Stimulated activated CD4-positive, alpha-beta T cell treated with anti-CD3 and anti-CD28 coated beads, Interleukin-12 subunit alpha, Interleukin-12 subunit beta, amount 100 ng/mL, for 24 hours (primary cell): ENCODE measurements at places on chromosomes 6 and 20.

DNA sequence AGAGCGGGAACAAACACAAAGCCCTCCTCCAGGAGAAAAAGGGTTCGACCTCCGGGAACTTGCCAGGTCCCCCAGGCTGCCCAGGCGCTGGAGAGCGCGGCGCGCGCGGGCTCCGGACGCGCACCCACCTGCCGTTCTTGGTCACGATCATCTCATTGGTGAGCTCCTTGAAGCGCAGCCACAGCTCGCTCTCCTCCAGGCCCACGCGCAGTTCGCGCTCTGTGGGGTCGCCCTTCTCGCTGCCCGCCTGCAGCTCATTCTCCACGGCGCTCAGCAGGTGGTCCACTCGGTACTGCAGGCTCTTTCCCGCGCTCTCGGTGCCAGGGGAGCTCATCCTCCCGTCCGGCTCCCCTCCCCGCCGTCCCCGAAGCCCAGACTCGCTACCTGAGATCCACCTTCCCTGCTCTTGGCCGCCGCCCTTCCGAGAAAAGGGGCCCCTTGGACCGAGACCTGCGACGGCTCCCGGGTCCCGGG lies 356 bp downstream of the TBXT start:
- no peak for DNase-seq

GRCh38 chr20:32067234-32067821 lies 15.3 kb downstream of the HCK start:
- no peak for DNase-seq

DNA sequence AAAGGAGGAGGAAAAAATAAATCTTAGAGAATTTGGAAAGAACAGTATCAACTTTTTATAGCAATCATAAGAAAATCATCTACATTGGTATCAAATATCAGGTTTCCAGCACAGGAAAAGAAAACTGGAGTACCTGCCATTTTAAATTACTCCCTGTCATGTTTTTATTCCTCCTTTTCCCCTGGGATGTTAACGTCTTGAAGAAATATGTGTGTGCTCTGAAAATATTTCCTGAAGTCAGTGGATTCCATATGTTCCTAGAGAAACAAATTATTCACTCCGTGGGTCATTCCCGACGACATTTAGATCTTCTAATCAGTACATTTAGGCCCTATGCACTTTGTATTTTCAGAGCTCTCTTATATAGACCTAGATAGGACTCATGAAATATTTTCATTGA lies 42.0 kb upstream of the RSPO3 start:
- no peak for DNase-seq

DNA sequence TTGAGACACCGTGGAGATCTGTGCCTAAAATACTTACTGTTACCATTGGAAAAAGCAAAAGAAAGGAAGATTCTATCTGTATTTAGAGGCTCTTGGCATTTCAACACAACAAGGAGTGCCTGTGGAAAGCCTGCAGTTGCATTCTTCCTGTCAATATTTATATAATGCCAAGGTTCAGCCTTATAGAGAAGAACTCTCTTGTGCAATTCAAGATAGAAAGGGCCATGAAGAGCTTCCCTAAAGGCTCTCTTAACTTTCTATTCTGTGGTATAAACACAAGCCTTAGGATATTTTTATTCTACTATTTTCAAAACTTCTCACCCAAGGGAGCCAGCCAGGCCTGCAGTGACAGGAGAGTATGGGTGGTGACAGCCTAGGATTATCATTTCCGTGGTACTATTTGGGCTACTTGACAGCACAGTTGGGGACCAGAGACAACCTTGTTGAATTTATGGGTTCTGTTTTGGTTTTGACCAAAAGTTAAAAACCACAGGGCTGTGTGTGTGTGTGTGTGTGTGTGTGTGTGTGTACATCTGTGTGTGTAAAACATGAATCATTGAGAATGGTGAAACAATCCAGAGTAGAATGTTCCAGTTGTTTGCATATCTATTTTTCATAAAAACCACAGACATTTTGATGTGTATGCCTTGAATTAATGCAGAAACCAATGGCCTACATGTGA lies 700.9 kb upstream of the SLC35B3 start:
- DNase-seq: no peak

DNA sequence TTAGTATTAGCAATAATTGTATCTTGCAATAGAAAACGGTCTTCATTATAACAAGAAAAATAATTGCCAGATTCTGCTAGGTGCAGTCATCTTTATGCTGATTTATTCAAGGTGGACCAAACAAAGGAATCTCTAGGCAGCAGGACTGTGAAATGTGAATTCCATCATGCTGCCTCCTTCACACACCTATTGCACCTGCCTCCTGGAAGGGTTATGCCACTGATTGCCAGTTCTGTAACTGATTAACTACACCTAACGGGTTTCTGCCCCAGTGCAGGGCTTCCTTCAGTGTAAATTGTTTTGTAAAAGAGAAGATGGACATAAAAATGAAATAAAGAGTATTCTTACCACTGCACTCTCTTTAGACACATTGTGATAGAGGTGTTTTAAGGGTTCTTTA lies 96.1 kb downstream of the FOXO3 start:
- no peak for DNase-seq

DNA sequence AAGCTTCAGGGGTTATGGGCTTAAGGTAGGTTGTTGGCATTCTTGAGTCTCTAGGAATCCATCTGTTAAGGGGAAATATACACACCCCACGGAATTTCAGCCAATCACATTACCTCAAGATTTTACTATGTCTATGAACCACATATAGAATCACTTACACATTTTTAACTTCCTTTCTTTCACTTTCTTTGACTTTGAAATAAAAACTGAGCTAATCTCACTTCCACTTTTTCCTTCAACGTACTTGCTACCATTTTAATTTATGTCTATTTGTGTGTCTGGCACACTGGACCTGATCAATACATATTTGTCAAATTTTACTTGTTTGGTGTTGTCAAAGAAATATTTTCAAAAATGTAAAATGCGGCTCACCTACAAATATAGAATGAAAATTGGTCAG lies 545.4 kb upstream of the JAG1 start:
- no peak for DNase-seq

- DNase-seq: no peak
Measured at GRCh38 chr6:15969236-15969778, 159.6 kb upstream of the MYLIP start.

DNA sequence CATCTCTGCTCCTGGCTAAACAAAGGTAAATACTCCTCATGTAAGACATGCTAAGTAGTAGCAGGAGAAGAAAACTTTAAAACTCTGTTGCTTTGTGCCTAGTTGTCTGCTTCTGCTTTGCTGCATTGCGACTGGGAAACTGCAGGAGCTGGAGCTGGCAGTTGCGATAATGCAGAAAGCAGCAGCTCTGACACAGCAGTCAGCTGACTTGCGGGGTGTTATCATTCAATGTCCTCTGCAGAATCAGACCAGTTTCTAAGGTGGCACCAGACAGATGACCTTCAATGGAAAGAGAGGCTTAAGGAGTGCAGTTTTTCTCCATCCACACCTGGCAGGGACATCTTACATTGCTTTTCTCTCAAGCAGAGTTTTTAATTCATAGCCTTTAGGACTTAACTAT lies 69.9 kb upstream of the SOX4 start:
- DNase-seq: no peak

DNA sequence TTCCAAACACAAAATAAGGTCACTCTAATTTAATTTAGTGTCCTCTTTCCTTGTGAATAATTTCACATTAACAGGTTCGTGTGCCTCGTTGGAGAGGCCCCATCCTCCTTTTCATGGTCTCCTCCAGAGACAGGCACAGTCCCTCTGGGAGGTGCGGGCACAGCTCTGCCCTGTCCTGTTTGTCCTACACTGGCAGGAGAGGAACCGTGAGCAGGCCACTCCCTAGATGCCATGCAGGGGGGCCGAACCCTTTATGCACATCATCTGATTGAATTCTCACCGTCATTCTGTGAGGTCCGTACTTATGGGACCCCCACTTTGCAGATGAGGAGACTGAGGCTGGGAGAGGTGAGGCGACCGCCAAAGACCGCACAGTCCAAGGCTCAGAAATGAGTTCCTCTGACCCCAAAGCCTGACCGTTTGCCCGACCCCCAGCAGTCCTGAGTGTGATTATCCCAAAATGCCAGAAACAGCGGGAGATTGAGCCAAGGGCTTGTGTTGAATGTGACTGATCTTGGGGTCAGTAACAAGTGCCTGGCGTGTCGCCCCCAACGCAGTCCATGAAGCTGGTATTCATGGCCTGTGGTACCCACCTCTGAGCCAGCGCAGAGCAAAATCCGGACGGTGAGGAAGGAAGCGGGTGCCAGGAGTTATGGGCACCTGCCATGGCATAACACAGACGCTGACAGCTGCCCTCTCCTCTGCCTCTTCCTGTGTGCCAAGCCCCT lies 43.5 kb downstream of the PMEPA1 start:
- no peak for DNase-seq

- no peak for DNase-seq
Measured at GRCh38 chr20:37152284-37152683, 26.8 kb upstream of the RPN2 start.

- DNase-seq: no peak
Measured at GRCh38 chr6:47109281-47109680, 67.1 kb upstream of the ADGRF1 start.

DNA sequence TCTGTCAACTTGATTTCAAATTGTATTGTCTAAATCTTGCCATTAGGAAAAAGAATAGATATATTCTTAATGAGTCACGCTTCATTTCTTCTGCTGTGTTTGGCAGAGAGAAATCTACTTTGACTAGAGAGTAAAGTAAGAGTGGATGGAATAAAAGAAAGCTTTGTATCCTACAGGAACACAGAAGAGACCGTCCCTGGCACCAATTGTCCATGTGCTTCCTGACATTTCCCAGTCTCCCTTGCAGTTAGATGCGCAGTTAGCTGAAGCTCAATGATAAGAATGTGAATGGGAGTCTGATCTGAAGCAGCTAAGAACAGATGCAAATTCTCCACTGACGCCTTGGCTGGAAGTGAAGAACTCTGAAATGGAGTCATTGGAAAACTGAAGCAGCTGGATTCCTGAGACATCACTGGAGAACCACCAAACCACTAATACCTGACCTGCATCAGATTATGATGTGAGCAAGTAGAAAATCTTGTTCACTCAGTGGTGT lies 528.2 kb upstream of the MARCKS start:
- no peak for DNase-seq

GRCh38 chr20:48319943-48320584 lies 507.7 kb downstream of the PREX1 start:
- DNase-seq: no peak

GRCh38 chr6:167644412-167645132 lies 182.1 kb upstream of the AFDN start:
- DNase-seq: no peak

DNA sequence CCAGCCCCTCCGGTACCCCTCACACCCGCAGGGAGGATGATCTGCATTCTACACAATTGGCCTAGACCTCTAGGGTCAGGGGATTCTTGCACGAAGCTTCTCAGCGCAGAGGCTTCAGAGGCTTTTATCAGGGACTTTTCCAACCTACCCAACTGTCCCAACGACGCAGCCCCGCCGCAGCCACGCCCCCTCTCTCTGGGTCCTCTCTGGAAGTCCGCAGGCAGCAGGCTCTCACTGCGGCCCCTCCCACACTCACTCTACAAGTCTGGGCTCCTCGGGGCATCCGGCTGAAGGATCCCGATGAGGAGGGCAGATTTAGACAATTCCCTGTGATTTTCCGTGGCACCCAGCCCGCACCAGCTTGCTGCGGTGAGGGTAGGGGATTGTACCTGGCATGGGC lies 227.7 kb upstream of the RNF24 start:
- DNase-seq: no peak

GRCh38 chr20:3494218-3494617 lies 23.4 kb downstream of the ATRN start:
- no peak for DNase-seq

GRCh38 chr6:71033171-71033570 lies 76.3 kb upstream of the B3GAT2 start:
- DNase-seq: no peak

DNA sequence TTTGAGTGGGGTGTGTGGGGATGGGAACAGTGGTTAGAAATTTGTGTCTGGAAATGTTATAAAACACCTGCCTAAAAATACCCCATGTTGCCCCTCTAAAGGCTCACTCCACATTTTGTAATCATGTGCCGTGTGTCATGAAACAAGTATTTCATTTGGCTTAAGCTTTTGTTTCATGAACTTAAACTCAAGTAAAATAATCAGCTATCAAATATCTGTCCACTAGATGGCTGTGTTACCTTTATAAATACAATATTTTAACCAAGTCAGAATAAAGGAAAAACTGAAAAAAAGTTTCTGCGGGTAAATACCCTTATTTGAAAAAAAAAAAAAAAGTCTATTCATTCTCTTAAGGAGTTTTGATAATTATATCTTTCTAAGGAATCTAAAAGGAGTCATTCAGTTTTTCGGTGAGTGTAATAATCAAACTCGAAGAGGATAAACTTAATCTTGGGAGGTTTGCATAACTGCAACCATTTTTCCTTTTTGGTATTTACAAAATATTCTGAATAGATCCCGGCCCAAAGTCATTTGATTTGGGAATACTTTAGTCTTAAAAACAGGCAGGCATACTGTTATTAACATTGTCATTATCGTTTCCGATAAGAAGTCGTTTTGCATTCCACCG lies 29.9 kb upstream of the MTRF1L start:
- no peak for DNase-seq

DNA sequence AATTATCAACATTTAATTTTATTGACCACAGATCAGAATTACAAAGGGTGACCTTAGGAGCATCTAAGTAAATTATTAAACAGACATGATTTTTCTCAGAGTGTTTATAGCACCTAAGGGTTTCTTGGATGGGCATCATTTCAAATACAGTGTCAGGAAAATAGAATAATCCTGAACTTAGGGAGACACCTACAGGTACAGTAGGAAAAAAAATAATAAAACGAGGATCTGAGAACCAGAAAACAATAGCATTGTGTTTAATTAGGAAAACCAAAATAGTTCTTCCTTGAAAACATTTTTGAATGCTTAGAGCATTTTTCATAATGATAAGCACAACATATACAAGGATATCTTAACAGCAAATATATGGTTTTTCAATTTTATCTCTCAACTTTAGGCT lies 39.2 kb downstream of the MMUT start:
- DNase-seq: no peak

DNA sequence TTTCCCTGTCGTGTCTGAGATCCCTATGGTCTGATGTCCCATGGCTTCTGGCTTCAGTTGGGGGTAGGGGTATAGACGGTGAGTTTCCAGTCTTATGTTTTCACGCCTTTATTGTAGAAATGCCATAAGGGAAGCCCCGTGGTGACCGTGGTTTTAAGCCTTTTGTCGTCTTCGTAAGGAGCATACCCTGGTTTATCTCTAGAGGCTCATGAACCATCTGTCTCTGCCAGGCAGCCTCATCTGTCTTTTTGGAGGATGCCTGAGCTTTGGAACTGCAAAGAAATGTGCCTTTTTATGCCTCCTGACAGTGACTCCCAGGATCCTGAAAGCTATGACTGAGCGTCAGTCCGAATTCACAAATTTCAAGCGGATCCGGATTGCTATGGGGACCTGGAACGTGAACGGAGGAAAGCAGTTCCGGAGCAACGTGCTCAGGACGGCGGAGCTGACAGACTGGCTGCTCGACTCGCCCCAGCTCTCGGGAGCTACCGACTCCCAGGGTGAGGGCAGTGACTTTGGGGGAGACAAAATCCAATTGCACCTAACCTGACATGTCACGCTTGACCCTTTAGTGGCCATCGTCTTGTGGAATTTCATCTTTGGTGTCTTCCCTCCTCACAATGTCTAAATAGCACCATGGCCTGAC lies 84.6 kb downstream of the SYNJ2 start:
- DNase-seq: no peak

- DNase-seq: no peak
Measured at GRCh38 chr6:12090714-12091113, 78.6 kb downstream of the HIVEP1 start.

- no peak for DNase-seq
Measured at GRCh38 chr20:57680131-57680716, 29.6 kb downstream of the PMEPA1 start.
